Activated T-helper 9 cell treated with anti-CD3 and anti-CD28 coated beads, Interleukin-2, amount 50 U/mL, for 16 hours (primary cell): ENCODE measurements at places on chromosomes 4 and X.

- DNase-seq: no peak
These were observed 1911.5 kb upstream of the AGA start for GRCh38 chr4:179353786-179354185.

- no peak for DNase-seq
These were observed 25.4 kb upstream of the CXCL3 start for GRCh38 chr4:74063859-74064258.

DNA sequence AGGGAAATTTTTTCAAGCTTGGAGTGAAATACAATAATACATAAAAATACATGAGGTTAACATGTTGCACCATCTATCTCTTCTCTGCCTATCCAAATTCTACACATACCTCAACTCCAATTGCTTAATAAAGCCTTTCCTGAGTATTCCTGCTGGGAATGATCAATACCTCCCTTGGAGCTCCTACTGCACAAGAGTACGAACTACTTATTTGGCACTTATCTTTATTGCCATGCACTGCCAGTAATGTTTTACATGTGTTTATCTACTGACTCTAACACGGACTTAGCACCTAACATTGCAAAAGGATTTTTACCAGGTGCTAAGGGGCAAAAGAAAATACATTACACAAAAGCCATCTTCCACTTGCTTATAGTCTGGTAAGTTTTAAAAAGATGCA is 80.2 kb downstream of the ADGRA3 start:
- no peak for DNase-seq

GRCh38 chrX:155888139-155888538 is 7.0 kb downstream of the VAMP7 start:
- DNase-seq: no peak

DNA sequence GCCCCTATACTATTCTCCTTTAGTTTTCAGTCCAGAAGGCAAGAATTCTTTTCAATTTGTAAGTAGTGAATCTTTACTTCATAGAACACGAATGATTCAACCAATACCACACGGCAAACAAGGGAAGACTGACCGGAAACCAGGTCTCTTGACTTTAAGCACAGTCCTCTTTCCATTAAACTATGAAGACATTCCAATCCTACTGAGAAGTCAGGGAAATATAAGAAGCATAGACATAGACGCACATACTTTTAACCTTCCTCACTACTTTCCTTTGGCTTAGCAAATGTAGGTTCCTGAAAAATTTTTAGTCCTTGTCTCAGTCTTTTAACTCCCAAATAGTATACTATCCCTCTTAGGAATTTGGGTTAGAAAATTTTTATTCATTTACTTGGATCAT is 9.1 kb downstream of the CHRDL1 start:
- no peak for DNase-seq

GRCh38 chr4:3186609-3187008 is 62.4 kb upstream of the MSANTD1 start:
- no peak for DNase-seq

DNA sequence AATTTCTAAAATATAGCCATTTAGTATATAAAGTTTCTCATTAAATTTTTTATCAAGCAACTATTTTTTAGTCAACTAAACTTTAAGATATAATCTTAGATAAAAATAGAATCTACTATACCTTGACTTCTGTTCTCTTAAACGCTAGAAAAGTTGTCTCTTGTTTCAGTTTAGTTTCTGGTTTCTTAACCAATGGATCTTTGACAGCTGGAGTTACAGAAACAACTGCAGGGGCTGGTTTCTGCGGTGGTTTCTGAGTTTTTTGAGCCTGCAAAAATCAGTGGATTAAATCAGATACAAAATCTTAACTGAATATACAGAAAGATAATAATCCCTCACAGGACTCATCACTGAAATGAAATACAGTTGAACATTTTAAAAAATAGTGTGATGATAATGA is 21.9 kb downstream of the INTS12 start:
- DNase-seq: no peak

- no peak for DNase-seq
These were observed 46.4 kb upstream of the KCTD8 start for GRCh38 chr4:44494810-44495701.

DNA sequence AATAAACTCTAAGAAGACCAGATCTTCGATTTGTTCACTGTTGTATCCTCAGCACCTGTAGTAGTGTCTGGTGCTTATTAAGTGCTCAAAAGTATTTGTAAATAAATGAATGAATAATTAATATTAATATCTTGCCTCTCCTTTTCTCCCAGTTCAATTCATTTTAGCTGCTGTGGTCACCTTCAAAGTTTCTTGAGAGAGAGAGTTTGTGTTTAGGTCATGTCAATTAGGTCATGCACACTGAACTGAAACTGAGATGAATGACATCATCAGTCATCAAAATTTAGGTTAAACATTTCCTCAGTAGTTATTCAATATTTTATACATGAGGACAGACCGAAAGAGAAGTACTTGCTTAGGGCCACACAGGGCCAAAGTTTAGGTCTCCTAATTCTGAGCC is 73.5 kb downstream of the ANXA3 start:
- no peak for DNase-seq

- DNase-seq: no peak
These were observed 139.8 kb upstream of the HS3ST1 start for GRCh38 chr4:11568511-11568910.

DNA sequence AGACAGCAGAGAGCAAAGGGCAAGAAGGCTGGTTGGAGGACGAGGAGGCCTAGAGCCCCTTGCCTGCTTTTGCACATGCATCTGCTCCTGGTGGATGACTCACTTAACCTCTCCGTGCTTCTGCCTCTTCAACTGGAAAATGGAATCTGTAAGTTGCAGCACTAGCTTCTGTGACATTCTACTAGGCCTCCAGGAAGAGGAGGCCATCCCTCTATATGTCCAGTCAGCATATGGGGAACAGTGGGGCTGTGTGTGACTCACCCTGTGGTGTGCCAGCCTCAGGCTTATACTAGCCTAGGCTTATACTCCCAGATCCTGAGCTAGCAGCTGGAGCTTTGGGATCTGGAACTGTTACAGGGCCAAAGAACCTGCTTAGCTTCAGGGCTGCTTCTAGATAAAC is 36.0 kb downstream of the RTL9 start:
- no peak for DNase-seq

- no peak for DNase-seq
These were observed 67.7 kb upstream of the SPANXN2 start for GRCh38 chrX:143788265-143788664.

GRCh38 chrX:4764888-4765287 is 1051.4 kb upstream of the PRKX start:
- DNase-seq: no peak

DNA sequence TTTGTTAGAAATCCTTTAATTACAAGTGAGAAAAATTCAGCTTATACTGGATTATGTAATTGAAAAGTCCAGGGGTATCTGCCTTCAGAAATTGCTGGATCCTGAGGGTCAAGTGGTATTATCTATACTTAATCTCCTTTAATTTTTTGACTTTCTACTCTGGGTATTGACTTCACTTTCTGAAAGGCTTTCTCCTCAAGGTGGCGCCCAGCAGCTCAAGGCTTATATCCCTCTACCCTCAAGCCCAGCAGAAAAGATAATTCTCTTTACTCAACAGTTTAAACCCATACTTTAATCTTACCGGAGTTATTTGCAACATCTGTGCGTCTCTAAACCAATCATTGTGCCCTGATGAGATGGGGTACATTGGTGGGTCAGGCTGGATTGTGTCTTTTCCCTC is 129.5 kb downstream of the LARP7 start:
- DNase-seq: no peak

DNA sequence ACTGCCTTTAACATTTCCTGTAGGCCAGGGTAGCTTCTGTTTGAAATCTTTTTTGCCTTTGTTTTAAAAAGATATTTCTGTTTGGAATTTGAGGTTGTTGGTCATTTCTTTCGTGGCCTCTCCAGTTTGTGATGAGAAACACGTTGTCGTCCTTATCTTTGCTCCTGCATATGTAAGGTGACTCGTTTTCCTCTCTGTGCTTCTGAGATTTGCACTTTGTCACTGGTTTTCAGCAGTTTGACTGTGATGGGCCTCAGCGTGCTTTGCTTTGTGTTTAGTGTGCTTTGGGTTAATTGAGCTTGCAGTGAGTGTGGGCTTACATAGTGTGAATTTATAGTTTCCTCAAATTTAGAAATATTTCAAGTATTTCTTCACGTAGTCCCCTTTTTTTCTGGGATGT is 81.5 kb downstream of the FAM193A start:
- DNase-seq: no peak
